ENCODE measurements at places on chromosomes 6 and 20.

DNA sequence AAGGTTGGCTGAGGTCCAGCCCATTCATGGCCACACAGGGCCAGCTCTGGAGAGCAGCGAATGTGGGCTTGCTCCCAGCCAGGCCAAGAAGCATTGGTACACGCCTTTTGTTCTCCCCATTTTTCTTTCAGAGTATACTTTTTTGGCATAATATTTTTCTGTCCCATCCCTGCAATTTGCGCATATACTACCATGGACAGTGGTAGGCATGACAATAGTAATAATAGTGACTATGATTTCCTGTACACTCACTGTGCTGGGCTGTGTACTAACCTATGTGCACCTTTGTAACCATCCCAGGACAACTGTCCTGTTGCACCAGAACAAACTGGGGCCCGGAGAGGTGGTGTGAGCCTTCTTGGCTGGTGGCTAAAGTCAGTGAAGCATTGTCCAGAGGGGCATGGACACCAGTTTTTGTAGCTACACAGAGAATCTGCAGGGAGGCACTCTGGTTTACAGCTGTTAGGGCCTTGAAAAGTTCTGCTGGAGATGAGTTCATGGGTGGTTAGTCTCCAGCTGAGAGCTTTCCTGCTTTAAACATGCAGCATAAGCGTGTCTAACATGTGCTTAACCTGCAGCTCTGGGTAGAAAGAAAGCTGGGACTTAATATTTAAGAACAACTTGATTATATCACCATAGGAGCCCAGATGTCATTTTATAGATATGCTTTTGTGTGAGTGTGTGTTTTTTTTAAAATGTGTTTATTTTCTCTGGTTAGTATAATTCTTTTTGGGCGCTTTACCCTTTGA is 38.2 kb downstream of the DTD1 start:
- no peak for DNase-seq

- DNase-seq = no peak
Observed at GRCh38 chr6:125868252-125868651, 77.5 kb downstream of the NCOA7 start.

- DNase-seq = no peak
Observed at GRCh38 chr6:150978624-150979023, 113.1 kb downstream of the MTHFD1L start.

- DNase-seq = no peak
Observed at GRCh38 chr6:16511723-16512489, 249.4 kb downstream of the ATXN1 start.

DNA sequence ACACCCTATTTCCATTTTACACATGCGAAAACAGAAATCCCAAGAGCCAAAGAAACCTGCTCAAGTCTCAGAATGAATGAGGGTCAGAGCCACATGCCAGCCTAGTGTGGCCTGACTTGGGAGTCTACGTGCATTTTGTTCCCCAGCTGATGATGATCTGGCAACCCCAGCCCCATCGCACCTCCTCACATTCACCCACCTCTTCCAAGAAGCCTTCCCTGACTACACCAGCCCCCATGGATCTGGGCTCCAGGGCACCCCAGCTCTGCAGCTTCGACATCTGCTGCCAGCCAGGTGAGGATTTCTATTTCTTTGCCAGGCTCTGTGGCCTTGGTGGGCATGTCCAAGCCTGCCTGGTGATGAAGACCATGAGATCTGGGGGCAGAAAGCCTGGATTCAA is 41.0 kb downstream of the ANGPT4 start:
- DNase-seq = no peak

DNA sequence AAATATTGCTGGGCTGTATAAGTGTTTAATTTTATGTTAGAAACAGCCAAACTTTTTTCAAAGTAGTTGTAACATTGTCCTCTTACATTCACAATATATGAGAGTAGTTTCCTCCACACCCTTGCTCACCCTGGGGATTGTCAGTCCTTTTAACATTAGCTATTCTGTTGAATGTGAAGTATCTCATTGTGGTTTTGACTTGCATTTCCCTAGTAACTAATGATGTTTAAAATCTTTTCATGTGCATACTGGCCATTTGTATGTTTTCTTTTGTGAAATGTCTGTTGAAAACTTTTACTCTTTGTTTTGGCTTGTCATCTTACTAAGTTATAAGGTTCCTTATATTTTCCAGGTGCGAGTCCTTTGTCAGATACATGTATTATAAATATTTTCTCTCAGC is 32.9 kb downstream of the TRIM38 start:
- DNase-seq = no peak

- no peak for DNase-seq
Observed at GRCh38 chr6:4636191-4636880, 139.9 kb upstream of the CDYL start.

GRCh38 chr6:12656906-12657305 is 59.7 kb upstream of the PHACTR1 start:
- no peak for DNase-seq

DNA sequence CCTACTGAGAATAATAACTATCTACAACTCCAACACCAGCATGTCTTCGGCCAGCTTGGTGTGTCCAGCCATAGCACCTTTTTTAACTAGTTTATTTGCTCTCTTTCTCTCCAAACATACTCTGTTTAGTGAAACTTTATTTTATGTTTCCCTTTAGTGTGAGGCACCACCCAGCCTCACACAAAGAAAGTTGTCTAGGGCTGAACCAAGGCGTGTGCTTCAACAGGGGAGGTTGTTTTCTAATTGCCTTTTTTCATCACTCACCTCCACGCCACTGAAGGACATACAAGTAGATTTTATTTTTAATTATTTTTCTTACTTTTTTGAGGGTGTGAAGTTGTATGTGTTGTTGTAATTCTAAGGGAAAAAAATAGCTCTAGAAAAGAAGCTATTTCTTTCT is 125.6 kb upstream of the MARCKS start:
- no peak for DNase-seq

DNA sequence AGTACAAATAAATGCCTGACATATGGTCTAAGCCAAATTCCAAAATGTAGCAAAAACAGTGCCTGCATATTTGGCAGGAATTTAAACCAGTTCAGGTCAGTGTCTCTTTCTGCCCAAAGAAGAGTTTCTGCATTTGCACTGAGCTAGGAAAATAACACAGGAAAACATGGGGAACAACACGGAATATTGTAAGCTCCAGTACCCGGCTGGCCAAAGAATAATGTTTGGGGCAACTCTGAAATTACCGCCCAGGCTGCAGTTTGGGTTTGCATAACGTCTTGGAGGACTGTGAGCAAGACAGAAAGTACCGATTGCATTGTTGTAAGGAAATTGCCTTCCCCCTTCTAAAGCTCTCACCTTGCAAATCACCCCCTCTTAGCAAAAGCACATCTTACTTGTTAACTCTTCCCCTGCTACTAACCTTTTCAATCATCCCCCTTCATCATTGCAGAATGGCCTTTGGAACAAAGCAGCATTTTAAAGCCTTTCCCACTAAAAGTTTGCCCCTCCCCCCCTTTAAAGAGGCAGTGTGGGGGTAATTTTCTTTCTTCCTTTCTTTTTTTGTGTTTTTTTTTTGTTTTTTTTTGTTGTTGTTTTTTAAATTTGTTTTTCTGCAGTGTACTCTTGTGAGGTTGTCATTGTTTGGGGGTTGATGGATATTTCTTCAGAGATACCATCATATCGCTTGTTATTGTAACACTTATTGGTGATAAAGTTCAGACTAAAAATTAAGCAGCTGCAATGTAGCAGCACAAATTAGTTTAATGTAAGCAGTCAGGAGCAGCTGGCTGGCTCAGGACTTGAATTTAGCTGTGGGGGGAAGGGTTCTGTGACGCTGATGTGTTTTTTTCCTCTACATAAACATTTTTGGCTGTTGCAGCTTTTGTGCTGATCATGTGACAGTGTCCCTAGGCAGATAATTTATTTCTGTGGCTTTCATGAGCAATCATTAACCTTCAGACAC is 100.0 kb upstream of the CITED2 start:
- DNase-seq = no peak

- no peak for DNase-seq
Observed at GRCh38 chr6:93036835-93037234, 382.5 kb downstream of the EPHA7 start.

DNA sequence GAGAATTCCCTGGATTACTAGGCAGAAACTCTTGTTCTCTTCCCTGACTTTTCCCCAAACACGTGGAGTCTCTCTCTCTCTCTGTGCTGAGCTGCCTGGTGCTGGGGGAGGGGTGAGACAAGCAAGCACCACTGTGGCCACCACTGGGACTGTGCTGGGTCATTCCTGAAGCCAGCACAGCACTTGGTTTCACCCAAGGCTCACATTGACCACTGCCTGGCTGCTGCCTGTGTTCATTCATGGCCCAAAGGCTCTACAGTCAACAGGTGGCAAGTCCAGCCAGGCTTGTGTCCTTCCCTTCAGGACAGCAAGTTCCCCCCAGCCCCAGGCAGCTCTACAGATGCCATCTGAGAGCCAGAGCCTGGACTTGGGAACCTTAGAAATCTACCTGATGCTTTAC is 92.2 kb downstream of the CTNNBL1 start:
- DNase-seq = no peak

- DNase-seq = no peak
Observed at GRCh38 chr6:7960141-7960540, 49.6 kb upstream of the TXNDC5 start.

GRCh38 chr6:169527306-169527705 is 174.5 kb downstream of the WDR27 start:
- DNase-seq = no peak

DNA sequence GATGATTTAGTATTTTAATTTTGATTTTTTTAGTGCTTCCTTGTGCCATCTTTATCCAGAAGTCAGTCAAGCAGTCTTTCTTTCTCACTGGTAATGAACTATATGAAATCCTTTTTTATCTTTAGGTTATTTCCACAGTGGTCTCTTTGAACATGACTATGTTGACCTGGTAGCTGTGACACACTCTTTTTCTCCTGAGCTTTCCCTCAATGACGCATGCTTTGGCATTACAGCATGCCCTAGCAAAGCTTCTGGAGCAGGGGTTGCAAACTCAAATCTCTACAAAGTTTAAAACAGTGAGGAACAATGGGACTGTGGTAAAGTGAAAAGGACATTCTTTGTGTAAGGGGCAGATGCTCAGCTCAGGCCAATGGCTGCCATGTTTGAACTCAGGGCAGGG is 4.5 kb upstream of the PLAGL1 start:
- DNase-seq = no peak

DNA sequence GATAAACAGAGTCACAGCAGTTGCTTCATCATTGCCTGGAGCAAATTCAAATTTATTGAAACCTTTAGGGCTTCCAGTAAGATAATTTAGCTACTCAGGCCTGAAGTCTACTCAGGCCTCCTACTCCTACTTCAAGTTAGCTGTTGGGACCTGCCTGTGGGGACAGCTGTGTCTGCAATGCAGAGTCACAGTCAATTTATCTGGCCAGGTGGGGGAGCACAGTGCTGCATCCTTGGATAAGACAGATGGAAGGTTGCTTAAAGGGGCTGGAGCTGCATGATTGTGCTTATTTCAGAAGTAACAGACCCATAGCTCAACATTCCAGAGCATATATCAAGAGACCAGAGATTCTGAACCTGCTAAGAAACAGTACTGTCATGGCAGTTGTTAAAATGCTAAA is 932.1 kb downstream of the QKI start:
- no peak for DNase-seq

GRCh38 chr6:43413002-43413401 is 14.3 kb upstream of the ABCC10 start:
- DNase-seq = no peak

DNA sequence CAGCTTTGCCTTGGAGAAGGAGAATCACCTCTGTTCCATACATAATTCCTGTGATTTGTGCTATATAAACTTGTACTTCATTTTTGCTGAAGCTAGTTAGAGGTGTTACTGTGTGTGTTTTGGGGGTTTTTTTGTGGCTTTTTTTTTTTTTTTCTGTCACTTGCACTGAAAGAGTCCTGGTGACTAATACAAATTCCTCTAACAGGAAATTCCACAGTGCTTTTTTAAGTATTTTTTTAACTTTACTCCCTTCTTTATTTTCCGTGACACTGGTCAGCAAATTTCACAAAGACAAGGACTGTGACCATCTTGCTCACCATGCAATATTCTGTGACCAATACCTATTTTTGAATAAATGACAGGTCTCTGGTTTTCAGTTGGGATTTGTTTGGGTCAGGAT is 110.5 kb downstream of the ISM1 start:
- peak; percentile 22 for DNase-seq

Measured in HS-5 (cell line).